ENCODE measurements at places on chromosomes 5 and 9.

GRCh38 chr9:2709645-2710101 is 7.6 kb upstream of the KCNV2 start:
- DNase-seq = no peak

- DNase-seq = no peak
Measured at GRCh38 chr5:172638209-172638768, 2.8 kb upstream of the NEURL1B start.

GRCh38 chr9:111828193-111828592 is 33.5 kb upstream of the SHOC1 start:
- no peak for DNase-seq

DNA sequence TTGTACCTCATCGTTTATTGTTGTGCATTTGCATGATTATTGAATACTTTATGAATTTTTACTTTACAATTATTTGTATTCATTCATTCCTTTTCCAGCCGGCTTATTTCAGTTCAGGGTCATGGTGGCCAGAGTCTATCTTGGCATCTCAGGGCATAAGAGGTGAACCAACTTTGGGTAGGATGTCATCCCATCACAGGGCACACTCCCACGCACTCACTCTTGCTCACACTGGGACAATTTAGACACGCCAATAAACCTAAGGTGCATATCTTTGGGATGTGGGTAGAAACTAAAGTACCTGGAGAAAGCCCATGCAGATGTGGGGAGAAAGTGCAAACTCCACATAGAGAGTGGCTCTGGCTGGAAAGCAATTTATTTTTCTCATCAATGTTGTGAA is 158.1 kb upstream of the MAST4 start:
- DNase-seq = no peak

DNA sequence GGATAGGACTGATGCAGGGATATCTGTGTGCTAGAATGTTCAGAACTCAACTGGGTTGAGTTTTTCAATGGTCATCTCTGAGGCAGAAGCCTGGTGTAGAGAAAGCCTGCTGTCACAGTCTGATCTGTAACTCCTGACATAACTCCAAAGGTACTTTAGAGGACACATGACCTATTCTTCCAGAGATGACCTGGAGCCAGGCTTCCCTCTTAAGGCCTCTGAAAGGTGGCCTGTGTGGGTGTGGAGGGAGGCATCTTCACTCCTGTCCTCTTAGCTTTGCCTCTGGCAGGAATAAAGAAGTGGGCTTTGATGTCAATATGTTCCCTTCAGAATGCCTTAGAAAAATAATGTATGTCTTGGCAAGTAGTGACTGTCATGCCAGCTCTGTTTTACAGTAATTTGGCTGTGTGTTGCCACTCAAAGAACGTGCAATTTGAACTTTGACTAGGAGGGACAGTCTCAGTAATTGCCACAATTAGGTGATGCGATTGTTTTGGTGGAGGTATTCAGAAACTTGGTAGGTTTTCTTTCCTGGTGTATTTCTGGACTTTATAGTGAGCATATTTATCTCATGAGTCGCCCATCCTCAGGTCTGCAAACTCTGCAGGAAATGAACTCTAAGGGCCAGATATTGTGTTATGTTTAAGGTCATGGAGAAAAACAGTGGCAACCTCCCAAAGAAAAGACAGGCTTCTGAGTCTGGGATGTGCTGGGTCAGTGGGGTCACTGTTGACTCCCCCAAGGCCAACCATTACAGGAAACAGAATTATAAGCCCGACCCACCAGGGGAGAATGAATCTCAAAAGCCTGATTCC is 3.2 kb upstream of the C5orf63 start:
- no peak for DNase-seq

DNA sequence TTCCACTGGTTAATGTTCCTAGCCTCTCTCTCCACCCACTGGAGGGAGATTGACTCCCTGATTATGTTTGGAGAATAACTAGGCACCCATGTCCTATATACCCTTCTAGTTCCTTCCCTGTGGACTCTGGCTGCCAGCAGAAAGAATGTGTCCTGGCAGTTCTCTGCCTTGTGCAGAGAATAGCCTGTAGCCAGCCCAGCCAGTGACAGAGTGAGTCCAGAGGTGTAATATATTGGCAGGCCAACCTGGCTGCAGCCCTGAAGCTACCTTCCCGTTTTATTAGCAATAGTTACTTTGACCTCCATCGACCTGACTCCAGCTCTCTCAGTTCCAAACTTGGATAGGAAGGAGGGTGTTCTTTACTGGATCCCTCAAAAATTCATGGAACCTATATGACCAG is 8.1 kb downstream of the SETD9 start:
- no peak for DNase-seq

DNA sequence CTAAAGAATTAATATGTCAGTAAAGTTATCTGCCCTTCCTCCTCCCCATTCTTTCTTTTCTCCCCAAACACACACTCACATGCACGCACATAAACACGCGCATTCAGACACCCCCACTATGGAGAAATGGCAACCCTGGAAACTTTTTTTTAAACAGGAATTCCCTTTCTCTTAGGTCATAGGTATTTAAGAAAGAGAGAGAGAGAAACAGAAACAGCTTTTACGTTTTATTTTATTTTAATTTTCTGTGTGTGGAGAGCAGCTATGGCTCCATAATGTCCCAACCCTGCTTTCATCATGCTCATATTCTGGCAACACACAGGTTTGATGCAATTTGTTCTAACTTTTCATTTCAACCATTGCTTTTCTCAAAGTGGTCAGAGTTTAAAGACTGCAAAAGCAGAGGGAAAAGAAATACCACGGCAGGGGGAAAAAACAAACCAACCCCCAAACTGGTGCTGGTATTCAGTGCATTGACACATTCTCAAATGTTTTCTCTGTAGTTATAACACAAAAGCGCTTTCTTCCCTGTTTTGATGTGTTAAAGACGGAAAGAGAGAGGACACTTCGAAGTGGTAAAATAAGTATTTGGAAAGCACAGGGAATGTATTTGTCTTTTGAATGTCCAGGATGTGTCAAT is 126.0 kb upstream of the TMEM161B start:
- no peak for DNase-seq

- DNase-seq = no peak
Measured at GRCh38 chr9:134422301-134423090, 96.2 kb downstream of the RXRA start.

GRCh38 chr5:157342822-157343402 is 77.0 kb downstream of the CYFIP2 start:
- DNase-seq = no peak

- DNase-seq = no peak
Measured at GRCh38 chr5:34652914-34653313, 3.2 kb upstream of the RAI14 start.
